CD4-positive, CD25-positive, alpha-beta regulatory T cell (primary cell): ENCODE measurements at places on chromosomes 4 and X.

GRCh38 chr4:177128306-177128705 lies 181.4 kb upstream of the NEIL3 start:
- DNase-seq: no peak

GRCh38 chrX:73977542-73978169 lies 326.3 kb upstream of the ZCCHC13 start:
- DNase-seq: peak; percentile 50

DNA sequence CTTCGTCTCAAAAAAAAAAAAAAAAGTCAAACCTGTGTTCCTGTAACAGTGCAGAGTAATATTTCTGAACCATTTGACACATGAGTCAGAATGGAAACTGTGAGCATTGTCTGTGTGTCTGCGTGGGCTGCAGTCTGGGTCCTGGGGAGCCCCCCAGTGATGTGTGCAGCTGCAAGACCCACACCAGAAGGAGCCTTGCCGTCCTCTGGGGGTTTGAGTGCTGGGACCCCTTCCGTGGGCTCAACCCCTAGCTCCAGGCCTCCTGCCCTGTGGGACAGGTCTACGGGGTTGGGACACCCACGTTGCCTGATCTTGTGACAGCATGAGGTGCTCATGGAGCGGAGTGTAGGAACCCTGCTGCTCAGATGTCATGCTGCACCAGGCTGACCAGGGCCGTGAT lies 43.7 kb downstream of the DDX3X start:
- DNase-seq: no peak

DNA sequence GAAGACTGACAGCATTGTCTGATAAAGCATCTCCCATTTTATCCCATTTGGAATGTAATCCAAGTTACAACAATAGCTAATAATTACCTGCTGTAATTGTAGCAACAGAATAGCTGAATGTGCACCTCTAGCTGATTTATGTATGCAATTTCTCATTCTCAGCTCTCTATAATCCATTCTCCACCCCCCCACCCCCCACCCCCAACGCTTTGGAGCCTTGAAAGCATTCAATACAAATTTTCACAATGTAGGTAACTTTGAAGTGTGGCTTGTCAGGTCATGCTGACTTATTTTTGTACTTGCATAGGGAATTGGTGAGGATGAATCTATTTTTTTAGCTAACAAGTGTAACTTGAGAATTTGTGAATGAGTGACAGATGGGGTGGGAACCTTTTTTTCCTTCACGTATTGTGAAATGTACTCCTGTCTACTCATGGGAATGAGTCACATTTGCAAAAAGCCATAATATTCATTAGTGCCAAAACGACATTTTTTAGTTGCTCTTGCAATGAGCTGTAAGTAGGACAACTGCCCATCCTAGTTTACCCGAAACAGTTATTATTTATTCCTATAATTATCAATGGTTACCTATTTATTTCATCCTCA lies 159.3 kb downstream of the PALLD start:
- DNase-seq: no peak

DNA sequence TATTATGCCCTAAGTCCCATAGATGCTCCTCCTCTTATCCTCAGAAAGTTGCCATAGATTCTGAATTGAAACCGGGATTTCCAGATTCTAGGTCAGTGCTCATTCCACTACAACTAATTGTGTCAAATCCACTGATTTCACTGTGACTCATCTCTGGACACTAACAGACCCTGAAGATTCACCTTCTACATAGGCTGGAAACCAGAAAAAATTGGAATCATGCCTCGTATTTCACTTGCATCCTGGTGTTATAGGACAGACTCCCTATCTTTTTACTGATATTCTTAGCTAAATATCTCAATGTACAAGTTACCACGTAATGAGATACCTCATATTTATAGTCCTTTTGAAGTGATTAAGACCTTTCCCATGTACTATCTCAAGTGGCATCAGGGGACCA lies 36.7 kb downstream of the CLNK start:
- DNase-seq: no peak

DNA sequence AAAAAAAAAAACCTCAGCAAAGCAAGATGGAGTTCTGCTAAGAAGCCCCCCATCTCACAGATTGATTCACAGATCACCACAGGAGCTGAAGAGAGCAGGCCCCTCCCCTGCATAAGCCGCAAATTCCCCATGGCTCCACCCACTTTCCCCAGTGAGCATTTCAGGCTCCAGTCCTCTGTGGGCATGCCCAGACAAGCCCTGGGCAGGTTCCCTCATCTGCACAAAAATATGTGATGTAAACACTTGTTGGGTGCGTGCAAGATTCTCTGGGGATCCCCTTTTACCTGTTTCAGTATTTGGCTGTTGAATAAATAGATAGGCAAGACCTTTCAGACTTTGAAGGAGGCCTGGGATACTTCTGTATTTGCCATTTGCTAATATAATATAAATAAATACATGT lies 514.3 kb downstream of the PCDH7 start:
- DNase-seq: no peak

- no peak for DNase-seq
Observed at GRCh38 chr4:89196745-89197144, 85.4 kb downstream of the TIGD2 start.

DNA sequence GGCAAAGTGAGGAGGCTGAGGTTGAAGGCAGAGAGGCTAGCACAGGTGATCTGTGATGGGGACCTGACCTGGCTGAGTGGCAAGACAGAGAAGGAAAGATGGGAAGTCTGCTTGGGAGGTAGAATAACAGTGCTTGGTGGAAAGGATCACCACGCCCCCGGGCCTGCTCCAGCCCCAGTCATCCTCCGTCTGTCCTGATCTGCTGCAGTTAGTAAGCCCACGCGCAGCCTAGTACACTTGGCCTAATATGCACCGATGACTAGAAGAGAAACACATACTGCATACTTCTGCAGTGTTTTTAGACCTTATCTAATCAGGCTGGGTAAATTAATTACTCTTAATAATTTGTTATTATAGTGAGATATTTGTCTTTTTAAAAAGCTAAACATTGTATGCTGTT lies 103.7 kb upstream of the KLF3 start:
- no peak for DNase-seq
